ENCODE measurements at places on chromosomes 4 and X. TPM values are rescaled to one million over a fixed set of nuclear protein-coding genes. Genes with fewer than 3 reads are reported as not detected.

ARAP2 gene
- 22.3 TPM for total RNA-seq

RS1 gene
- not detected for total RNA-seq

TREX2 gene
- total RNA-seq, result 0.42 TPM

C1QTNF7 gene
- 4.0 TPM for total RNA-seq

SSX1 gene
- not detected for total RNA-seq

GAGE12F gene
- not detected for total RNA-seq

MAPK10 gene
- total RNA-seq, result 3.4 TPM

CXCR3 gene
- 2.7 TPM for total RNA-seq

NAP1L2 gene
- total RNA-seq, result 2.8 TPM

SPATA18 gene
- 10.7 TPM for total RNA-seq

RHOXF1 gene
- total RNA-seq, result 0.47 TPM

FRG2 gene
- not detected for total RNA-seq

NOA1 gene
- total RNA-seq, result 21.9 TPM

NR3C2 gene
- 131 TPM for total RNA-seq

SORCS2 gene
- total RNA-seq, result 0.92 TPM

GPC4 gene
- 16.7 TPM for total RNA-seq

MUC7 gene
- not detected for total RNA-seq

GPR101 gene
- total RNA-seq, result not detected

ZNF141 gene
- total RNA-seq, result 21.4 TPM

MAGEB1 gene
- total RNA-seq, result not detected

PDLIM5 gene
- 153 TPM for total RNA-seq

GRCh38 chr4:23084559-23085248 is 392.0 kb downstream of the GBA3 start:
- no peak for DNase-seq

GRCh38 chr4:52838729-52839586 is 23.2 kb upstream of the RASL11B start:
- no peak for DNase-seq

GRCh38 chrX:129310000-129310399 is 213.3 kb downstream of the SMARCA1 start:
- no peak for DNase-seq

- DNase-seq, result no peak
Measured at GRCh38 chr4:89486042-89486441, 178.4 kb upstream of the GPRIN3 start.

- no peak for DNase-seq
Measured at GRCh38 chr4:189050643-189051042, 890.0 kb upstream of the FRG1 start.

- DNase-seq, result no peak
Measured at GRCh38 chr4:82583897-82584587, 22.3 kb upstream of the TMEM150C start.

GRCh38 chr4:69484011-69484410 is 11.7 kb downstream of the UGT2B4 start:
- no peak for DNase-seq

DNA sequence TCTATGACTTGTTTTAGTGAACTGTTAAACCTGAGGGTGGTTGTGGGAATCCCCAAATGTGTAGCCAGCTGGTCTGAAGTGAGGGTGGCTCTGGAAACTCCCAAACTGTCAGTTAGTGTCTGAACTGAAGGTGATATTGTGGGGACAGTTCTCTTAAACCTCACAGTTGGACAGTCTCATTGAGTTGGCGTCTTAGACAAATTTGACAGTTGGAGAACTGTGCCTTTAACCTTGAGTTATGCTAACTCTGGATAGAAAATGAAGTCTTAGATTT is 20.7 kb upstream of the CTSO start:
- DNase-seq, result no peak

GRCh38 chrX:31092970-31093638 is 21.3 kb upstream of the FTHL17 start:
- DNase-seq, result no peak

GRCh38 chr4:6813725-6814124 is 31.2 kb downstream of the KIAA0232 start:
- no peak for DNase-seq

DNA sequence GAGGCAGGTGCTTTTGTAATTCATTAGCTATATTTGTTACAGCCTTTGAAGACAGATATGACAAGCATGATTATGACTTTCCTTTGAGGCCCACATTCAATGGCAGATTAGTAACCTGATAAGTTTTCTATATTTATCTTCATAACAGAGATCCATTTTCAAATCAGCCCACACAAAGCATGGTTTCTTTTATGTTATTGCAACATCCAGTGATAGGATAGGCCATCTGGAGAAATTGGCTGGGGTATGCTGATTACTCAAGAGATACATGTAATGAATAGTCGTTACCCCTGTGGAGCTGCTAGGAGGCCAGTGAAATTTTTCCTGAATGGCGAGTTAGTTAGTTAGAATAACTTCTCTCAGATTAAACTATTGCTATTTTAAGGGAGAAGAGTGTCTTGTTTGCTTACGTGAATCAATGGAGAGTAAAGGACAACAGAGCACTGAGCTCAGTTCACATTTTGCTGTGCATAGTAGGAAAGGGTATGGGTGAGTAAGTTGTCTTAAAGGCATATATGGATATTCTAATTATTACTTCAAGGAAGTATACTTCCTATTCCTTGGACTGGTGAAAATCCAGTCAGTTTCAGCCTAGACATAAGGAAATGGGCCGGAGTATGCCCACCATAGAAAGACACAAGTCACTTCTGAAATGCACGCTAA is 79.2 kb upstream of the DKK2 start:
- no peak for DNase-seq

DNA sequence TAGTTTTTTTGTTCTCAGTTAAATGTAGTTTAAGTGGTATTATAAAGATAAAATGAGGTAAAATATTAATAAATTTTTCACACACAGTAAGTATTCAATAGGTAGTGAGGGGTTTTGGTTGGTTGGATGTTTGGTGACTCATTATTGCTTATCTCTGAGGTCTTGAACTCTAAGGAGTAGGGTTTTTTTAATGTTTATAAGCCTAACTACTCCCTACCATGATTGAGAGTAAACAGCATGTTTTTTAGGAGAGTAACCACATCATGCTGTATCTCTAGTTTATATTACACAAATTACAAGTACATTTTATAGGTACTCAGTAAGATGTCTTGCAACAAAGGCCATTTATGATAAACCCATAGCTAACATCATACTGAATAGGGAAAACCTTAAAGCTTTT is 181.6 kb downstream of the MAPK10 start:
- DNase-seq, result no peak

DNA sequence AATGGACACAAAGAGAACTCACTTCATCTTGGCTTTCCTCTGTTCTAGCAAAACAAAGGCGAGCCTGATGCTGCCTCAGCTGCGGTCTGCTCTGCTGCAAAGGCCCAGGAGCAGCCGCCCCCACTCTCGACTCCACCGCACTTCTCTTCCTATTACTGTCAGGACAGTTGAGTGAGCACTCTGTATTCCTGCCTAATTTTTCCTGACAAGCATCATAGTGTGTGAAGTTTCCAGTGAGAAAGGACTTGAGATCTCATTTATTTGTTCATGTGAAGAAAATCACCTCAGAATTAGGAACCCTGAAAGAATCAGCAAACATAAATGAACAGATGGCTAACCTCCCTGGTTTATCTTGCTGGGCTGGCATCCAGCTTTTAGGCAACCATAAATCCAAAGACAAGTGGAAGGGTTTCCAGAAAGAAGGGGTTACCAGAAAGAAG is 15.6 kb downstream of the SCARB2 start:
- peak; percentile 61 for DNase-seq

DNA sequence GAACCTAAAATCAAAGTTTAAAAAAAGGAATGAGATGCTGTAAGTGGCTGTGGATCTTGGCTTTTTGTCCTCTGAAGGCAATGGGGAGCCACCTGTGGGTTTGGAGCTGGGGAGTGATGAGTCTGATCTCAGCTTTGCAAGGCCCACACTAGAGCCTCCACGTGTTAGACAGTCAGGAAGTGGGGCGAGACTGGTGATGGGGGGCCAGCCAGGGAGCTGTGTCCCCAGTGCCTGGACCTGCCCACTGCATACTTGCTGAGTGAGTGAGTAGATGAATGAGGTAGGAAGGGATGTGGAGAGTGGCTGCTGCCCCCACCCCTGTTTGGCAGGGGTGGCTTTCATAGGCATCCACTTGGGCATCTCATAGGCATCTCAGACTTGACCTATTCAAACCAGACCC is 84.0 kb downstream of the NHSL2 start:
- DNase-seq, result no peak

DNA sequence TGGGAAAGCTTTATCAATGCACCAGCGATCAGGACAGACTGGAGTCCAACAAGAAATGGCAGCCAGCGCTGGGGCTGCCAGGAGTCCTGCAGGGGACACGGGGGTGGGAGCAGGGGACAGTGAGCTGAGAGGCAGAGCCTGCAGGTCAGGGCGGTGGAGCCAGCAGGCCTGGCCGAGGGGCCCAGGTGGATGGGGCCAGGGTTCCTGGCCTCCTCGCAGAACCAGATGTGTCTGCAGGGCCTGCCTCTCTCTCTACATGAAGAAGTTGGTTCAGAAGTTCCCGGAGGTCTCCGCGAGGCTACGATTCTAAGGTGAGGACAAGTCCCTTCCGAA is 63.6 kb downstream of the CPZ start:
- DNase-seq, result no peak

DNA sequence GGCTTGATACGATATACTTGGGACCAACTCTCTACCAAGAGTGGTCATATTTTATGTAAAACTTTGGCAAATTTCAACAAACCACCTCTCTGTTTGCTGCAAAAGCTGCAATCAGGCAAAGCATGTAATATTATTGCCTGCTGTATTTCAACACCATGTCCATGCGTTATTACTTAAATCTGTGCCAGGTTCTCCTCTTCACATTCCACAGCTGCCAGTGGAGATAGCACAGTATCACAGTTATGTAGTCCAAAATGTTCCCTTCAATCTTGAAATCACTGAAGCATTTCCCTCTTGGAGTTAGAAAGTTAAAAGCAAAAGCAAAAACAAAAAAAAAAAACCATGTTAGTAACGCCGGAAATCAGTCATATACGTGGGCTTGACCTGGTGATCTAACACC is 396.7 kb upstream of the MAGEC2 start:
- DNase-seq, result no peak

- no peak for DNase-seq
Measured at GRCh38 chr4:165600959-165601683, 222.3 kb downstream of the CPE start.

DNA sequence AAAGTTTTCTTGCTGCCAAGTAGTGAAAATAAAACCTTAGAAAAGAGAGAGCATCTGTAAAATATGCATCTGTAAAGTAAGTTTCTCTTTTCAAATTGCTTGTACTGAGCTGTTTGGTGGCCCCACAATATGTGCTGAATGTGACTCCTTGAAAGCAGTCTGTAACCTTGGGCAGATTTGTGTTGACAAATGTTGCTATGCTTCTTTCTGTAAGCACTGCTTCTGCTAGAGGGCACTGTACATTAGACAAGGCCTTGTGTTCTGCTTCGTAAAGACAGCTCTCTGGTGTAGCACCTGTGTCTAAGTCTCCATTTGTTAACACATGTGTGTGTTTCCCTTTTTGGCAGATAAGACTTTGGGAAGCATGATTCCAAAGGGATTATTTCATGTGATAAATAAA is 56.6 kb upstream of the NRK start:
- DNase-seq, result no peak

DNA sequence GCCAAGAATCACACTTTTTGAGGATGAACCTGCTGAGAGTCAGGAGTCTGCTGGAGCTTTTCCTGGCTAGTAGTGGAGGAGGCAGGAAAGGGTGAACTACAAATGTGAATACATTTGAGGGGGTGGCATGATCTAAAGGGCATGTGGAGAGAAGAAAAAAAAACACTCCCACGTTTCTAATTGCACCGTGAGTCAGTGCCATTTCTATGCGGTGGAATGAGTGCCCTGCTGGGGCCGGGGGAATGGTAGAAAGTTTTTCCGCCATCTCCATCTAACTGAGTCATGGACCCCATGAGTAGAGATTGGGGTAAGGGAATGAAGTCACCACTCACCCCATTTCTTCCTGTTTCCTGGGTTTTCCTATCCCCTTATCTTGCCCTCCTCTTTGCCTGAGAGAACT is 19.8 kb downstream of the BEX3 start:
- DNase-seq, result no peak

- DNase-seq, result peak; percentile 43
Measured at GRCh38 chrX:50067435-50068284, 133.1 kb downstream of the AKAP4 start.

- no peak for DNase-seq
Measured at GRCh38 chr4:102541697-102542096, 40.5 kb downstream of the NFKB1 start.

DNA sequence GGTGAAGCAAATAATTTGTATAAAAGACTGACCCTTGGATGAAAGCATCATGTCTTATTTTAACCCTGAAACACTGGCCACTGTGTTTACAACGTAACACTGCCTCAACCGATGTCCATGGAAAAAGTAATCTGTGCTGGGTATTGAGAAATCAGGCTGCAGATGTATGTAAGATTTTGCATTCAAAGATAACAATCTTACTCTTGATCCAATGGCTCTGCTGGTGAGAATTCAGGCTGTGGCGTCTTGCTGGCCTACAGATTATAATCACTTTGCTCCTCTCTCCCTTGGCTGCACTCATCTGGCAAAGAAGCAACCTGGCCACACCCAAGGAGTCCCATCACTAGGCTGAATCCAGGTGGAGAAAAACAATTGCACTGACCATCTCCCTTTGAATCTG is 7.5 kb downstream of the ADGRA3 start:
- no peak for DNase-seq

- DNase-seq, result no peak
Measured at GRCh38 chr4:23483320-23483960, 406.4 kb downstream of the PPARGC1A start.

DNA sequence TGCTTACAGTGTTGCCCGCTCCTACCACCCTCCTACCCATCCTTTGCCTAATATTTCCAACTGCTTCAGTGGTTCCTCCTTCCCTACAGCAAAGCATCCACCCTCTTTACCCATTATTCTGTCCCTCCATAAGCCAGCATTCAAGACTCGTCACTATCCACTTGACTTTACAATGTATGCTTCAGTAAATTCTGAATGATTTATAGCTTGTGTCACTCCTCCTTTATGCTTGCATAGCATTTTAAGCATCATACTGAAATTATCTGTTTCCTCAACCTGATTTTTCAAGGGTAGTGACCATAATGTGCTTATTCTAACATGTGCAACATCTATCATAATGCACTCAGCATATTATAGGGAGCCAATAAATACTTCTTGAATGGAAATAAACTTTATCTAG is 365.5 kb downstream of the RAB28 start:
- no peak for DNase-seq

DNA sequence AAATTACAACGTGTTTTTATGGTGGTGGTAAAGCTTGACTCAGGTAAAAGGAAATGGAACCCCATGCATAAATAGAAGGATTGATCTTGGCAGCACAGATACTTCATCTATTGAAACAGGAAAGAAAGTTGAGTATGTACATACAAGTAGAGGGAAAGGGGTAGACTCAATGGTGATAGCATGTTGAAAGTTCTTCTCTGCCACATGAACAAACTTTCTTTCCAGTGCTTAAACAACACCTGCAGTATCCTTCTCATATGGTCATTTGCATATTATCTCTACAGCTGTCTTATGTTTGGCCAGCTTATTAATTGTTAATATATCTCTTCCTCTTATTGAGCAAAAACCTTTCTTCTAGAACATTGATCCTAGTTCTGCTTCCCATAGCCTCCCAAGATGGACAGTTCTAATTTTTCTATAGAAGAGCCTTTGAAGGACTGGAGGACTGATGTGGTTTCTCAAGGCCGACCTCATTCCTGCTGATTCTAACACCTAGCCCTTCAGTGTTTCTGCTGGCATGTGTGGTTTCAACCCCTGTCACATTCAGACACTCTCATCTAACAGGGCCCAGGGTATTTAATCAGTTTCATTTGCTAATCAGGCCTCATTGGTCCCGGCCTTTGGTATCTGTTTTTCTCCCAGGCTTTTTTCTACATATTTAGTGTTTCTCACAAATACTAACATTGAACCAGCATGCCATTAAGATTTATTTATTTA is 108.1 kb upstream of the SPRY1 start:
- DNase-seq, result no peak
